GM04504 (cell line): ENCODE measurements at places on chromosomes 6 and 20.

DNA sequence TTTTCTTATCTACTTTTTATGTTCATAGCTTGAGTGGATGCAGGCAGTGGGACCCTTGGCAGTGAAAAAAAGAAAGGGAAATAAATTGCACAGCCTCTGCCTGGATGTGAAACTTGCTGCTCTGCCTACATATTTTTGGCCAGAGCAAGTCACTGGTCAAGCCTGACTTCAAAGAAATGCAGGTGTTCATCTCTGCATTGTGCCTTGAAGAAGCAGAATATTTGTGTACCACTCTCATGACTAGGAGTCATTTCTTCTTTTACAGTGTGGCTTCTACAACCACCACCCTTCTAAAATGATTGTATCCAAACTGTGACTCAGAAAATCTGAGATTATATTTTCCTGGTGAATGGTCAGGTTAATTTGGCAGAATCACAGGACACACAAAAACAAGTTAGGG is 2.5 kb upstream of the KATNA1 start:
- DNase-seq = no peak

- DNase-seq = no peak
Observed at GRCh38 chr6:7471171-7471570, 70.3 kb upstream of the DSP start.

DNA sequence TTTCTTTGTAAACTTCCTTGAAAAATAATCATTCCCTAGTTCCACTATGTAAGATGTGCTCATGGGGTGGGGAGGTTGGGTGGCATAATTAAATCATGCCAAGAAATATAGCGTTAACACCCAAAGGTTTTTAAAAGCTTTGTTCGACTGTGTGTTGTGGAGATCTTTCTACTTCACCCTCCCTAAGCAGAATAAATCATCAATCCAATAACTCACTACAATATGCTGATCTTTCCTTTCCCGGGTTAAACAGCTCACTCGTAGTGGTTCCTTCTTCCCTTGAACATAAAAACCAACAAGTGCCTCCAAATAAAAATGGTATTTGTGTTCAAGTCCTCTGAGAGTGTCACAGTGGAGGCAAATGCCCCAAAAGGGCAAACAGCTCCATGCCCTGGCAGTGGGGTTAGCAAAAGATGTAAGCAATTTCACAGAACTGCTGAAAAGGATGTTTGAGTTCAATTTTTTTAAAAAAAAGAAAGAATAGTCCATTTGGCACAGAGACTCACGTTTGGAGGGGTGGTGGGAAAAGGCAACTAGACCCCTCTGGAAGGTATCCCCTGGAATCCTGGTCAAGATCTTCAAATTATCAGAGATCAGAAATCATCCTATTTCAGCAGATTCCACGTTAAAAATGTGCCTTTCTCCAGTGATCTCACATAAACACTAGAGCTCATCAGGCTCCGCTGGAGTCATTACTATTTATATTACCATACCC is 99.1 kb downstream of the TFAP2A start:
- DNase-seq = no peak

GRCh38 chr6:121999456-122000065 is 399.9 kb upstream of the HSF2 start:
- no peak for DNase-seq

DNA sequence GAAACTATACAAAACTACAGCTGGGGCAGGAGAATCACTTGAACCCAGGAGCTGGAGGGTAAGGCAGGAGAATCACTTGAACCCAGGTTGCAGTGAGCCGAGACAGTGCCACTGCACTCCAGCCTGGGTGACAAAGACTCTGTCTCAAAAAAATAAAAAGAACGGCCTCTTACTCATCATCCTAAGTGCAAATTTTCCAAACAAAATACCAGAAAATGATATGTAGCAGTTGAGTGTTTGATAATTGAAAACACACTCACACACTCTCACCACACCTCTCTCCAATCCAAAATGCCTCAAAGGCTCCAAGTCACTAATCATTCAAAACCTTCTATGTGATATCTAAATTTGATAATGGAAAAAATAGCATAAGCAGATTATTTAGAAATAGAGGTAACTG is 198.6 kb upstream of the SHLD1 start:
- no peak for DNase-seq
